ENCODE measurements at places on chromosomes 11 and 22. TPM values are rescaled to one million over a fixed set of nuclear protein-coding genes. Genes with fewer than 3 reads are reported as not detected.

Gene ANO9
- total RNA-seq: 99.2 TPM

Gene TSSK2
- total RNA-seq: not detected

DNA sequence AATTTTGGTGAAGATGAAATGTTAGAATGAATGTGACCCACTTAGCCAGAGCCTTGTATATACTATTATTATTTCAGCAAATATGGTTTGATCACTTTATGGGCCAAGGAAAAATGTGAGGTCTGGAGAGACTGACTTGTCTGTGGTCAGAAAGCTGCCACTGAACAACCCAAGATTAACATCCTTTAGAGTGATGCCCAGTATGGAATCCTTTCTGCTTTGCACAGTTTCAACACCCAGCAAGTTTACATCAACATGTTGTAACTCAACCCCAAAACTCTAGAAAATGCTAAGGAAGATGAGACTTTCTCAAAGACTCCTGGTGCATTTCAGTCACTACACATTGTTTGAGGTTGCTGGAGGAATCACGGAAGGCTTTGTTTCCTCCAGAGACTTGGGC, 107.7 kb downstream of the SNX19 start:
- no peak for DNase-seq

- DNase-seq: no peak
Observed at GRCh38 chr11:106384429-106384828, 307.0 kb downstream of the AASDHPPT start.

DNA sequence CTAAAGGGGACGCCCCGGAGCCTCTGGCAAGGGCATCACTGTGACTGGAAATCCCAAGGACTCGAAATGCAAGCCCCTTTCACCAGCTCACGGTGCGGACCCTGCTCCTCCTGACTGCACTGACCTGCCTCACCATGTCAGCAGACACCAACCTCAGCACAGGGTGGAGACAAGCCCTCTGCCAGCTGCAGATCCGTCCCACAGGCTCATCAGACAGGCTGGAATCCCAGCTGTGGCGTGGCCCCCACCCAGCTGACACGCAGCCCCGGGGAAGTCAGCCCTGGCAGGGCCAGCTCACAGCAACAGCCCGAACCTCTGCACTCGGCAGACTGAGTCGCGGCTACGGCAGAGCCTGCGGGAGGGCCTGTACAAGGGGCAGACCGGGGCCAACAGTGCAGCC, 36.8 kb downstream of the BRD1 start:
- no peak for DNase-seq

- no peak for DNase-seq
Observed at GRCh38 chr11:16750417-16750816, 12.0 kb downstream of the C11orf58 start.

GRCh38 chr22:39466228-39467006, 9.6 kb downstream of the MGAT3 start:
- no peak for DNase-seq
